Peyer's patch (tissue), 4 donors: ENCODE measurements at places on chromosomes 12 and 14.

- DNase-seq, result no peak
- H3K4me1 ChIP-seq, result no peaks in the 10 kb centered on the region
- H3K27ac ChIP-seq, result no peak overlapping the region
- H3K27me3 ChIP-seq, result no peaks in the 10 kb centered on the region
- no peaks in the 10 kb centered on the region for H3K36me3 ChIP-seq
- no peak overlapping the region for H3K4me3 ChIP-seq
Measured at GRCh38 chr12:118312578-118312977, 60.1 kb downstream of the TAOK3 start.

DNA sequence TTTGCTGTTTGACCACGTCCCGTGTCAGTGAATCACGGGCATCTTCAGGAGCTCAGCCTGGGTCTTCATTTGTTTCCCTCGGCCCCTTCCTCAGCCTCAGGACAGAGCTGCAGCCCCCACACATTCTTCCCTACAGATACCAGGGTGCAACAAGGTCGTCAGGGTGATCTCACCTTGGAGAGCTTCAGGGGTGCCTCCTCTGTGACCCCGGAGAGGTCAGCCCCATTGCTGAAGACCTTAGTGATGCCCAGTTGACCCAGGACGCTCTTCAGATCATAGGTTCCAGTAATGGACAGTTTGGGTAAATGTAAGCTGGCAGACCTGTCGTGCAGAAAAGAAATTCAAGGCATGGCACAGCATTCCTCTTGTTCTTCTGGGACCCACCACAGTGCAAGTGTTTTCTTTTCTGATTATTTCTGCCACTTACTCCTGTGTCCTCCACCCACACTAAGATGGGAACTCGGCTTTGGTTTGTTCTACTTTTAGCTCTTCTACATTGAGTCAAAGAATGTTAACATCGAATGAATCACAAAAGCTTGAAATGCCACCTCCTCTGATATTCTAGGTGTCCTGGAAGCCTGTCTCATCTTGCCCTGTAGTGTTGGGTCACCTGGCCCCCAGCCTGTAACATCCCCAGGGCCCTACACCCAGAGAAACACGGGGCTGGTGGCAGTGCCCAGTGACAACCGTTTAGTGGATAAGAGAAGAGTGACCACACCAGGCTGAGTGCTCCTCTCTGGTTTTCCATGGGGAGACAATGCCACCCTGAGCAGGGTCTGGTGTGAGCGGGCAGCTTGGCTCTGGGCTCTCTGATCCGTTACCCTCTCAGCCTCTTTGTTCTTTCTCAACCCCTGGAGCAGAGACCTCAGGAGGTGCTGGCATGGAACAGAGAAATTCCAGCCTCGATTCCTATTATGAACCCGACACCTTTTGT, 8.8 kb downstream of the SERPINA1 start:
- H3K27ac ChIP-seq, result no peak overlapping the region
- H3K4me1 ChIP-seq, result no peaks in the 10 kb centered on the region
- no peak overlapping the region for H3K4me3 ChIP-seq

- no peak overlapping the region for H3K27ac ChIP-seq
- peaks cover 47% of the 10 kb centered on the region for H3K4me1 ChIP-seq
- H3K36me3 ChIP-seq, result no peaks in the 10 kb centered on the region
- no peak for DNase-seq
- no peaks in the 10 kb centered on the region for H3K27me3 ChIP-seq
Measured at GRCh38 chr14:103116636-103117035, 6.6 kb upstream of the TNFAIP2 start.

GRCh38 chr12:106747973-106748436, 26.5 kb upstream of the RIC8B start:
- no peak overlapping the region for H3K4me3 ChIP-seq
- H3K4me1 ChIP-seq, result no peaks in the 10 kb centered on the region

GRCh38 chr12:53122961-53123468, 19.7 kb downstream of the SOAT2 start:
- H3K4me1 ChIP-seq, result no peaks in the 10 kb centered on the region
- H3K27ac ChIP-seq, result no peak overlapping the region
- H3K27me3 ChIP-seq, result no peaks in the 10 kb centered on the region
- no peak for DNase-seq
- no peak overlapping the region for H3K4me3 ChIP-seq
- no peaks in the 10 kb centered on the region for H3K36me3 ChIP-seq

DNA sequence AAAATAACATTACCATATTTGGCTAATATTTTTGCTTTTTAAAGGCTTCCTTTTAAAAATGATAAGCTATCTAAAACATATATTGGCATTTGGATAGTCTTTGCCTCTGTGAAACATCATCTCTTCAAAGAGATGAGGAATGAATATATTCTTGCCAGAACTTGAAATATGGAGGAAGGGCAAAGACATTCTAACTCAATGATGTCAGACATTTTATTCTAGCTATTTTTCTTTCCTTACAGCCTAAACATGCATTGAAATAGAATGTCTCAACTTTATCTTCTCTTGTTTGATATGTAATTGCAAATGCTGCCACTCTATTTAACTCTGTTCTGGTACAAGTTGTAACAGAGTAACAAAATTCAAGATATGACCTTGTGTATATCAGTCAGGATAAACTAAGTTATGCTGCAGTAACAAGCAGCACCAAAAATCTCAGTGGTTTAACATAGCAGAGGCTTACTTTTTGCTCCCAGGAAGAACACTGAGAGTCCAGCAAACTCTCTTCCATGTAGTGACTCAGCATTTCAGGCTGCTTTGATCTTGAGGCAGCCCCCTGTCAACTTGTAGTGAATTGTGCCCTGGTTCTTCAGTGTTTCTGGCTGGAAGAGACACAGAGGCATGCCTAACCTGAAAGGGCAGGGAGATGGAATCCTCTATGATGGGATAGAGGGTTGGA, 11.0 kb downstream of the IRAK3 start:
- H3K36me3 ChIP-seq, result no peaks in the 10 kb centered on the region
- H3K4me1 ChIP-seq, result no peaks in the 10 kb centered on the region
- H3K27me3 ChIP-seq, result no peaks in the 10 kb centered on the region

DNA sequence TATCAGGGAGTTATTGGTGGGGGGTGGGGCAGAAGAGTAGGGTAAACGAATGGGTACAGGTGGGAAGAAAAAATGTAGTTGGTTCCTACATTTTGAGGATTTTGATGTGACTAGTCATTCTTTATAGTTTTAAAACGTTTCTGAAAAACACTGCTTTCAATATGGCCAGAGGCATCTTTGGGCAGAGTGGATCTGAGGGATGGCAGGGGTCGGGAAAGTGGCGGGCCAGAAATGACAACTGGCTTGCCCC, 527 bp upstream of the ATP23 start:
- DNase-seq, result no peak
- H3K27me3 ChIP-seq, result no peaks in the 10 kb centered on the region
- no peaks in the 10 kb centered on the region for H3K36me3 ChIP-seq
- H3K4me3 ChIP-seq, result peak overlapping the region; percentile 68

DNA sequence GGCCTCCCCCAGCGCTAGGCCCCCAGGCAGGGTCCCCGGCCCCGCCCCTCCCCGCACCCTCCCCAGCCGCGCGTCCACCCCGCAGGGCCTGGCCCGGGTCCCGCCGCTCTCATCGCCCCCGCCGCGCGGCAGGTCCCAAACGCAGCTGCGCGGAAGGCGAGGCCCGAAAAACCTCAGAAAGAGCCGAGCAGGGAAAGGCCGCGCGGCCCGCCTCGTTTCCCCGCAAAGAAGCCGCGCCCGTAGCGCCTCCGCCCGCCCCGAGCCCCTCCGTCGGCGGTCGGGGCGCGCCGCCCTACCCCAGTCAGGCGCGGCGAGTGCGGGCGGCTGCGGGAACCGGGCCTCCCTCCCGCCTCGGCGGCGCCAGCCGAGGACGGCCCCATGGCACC, 324 bp downstream of the POLE start:
- peak overlapping the region; percentile 86 for H3K4me3 ChIP-seq
- H3K27me3 ChIP-seq, result no peaks in the 10 kb centered on the region
- peak overlapping the region; percentile 93 for H3K27ac ChIP-seq
- peaks cover 3% of the 10 kb centered on the region for H3K4me1 ChIP-seq
- peaks cover 13% of the 10 kb centered on the region for H3K36me3 ChIP-seq

DNA sequence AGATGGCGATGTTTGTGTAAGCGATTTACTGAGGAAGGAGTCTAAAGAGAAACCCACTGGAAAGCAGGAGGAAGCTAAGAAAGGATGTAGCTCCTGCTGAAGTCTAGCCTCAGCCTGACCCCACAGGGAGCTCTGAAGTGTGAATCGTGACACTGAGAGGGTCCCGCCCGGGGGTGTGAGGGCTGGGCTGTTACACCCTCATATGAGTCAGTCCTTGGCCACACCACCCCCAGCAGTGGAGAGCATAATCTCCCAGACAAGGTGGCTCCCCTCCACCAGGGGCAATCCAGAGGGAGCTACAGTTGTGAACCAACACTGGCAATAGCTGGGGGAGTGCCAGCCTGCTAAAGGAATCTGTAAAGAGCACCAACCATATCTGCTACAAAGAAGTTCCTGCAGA, 31.5 kb downstream of the SVOP start:
- H3K4me3 ChIP-seq, result no peak overlapping the region
- no peaks in the 10 kb centered on the region for H3K27me3 ChIP-seq
- H3K36me3 ChIP-seq, result no peaks in the 10 kb centered on the region
- H3K4me1 ChIP-seq, result no peaks in the 10 kb centered on the region

GRCh38 chr12:51371295-51371953, 19.8 kb downstream of the GALNT6 start:
- H3K4me3 ChIP-seq, result no peak overlapping the region
- no peaks in the 10 kb centered on the region for H3K36me3 ChIP-seq
- DNase-seq, result no peak
- H3K27me3 ChIP-seq, result no peaks in the 10 kb centered on the region
- H3K4me1 ChIP-seq, result peaks cover 11% of the 10 kb centered on the region

DNA sequence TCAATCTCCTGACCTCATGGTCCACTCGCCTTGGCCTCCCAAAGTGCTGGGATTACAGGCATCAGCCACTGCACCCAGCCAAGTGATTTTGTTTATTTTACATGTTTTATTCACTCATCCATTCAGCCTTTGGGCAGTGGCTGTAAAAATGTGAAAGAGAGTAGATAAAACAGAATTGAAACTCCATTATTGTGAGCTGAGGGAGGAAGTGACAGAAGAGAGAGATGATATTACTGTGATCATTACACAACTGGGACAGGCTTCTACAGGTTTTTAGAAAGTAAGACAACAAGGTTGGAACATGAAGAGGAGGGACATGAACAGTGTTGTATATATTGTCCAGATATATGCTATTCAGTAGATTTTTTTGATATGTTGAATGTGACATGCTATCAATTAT, 25.0 kb downstream of the CREBL2 start:
- no peak overlapping the region for H3K27ac ChIP-seq
- no peaks in the 10 kb centered on the region for H3K4me1 ChIP-seq
- H3K27me3 ChIP-seq, result no peaks in the 10 kb centered on the region

DNA sequence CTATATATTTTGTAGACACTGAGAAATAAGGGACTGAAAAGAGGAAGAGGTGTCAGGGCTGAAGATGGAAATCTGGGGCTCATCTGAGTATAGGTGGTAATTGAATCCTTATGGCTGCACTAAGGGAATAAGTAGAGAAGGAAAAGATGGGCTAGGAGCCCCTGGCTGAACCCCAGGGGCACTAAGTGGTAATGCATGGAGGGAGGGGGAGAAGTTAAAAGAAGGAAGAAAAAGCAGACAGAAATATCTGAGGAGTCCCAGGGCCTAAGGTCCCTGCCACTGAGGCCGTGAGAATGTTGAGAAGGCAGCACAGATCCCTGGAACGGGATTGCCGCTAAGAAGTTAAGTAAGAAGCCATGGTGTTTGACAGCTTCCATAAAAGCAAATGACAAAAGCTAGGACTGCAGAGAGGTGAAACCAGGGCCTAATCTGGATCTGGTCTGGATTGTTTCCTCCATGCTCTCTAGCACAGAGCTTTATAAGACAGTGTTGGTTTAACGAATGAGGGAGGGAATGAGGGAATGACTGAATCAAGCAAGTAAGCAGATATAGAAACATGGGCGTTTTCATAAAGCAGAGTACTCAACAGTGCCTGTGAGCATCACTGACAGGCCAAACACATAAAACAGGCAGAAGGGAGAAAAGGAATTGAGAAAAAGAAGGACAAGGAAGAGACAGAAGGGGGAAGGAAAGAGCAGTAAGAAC, 92.9 kb downstream of the HMGA2 start:
- H3K4me3 ChIP-seq, result no peak overlapping the region
- no peaks in the 10 kb centered on the region for H3K27me3 ChIP-seq
- DNase-seq, result no peak

DNA sequence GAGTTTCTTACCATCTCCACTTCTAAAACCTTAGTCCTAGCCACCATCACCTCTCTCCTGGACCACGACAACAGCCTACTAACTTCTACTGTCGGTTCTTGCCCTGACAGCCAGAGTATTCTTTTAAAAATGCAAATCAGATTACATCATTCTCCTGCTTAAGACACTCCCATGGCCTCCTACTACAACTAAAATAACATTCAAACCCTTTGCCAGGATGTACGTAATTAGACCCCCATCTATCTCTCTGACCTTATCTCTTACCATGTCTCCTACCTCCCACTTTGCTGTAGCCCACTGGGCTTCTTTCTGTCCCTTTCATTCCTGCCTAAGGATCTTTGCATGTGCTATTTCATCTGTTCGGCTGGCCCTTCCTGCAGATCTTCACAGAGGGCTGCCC, 27.6 kb downstream of the TRIM9 start:
- H3K27me3 ChIP-seq, result no peaks in the 10 kb centered on the region
- H3K27ac ChIP-seq, result no peak overlapping the region
- no peak overlapping the region for H3K4me3 ChIP-seq
- H3K36me3 ChIP-seq, result no peaks in the 10 kb centered on the region
- DNase-seq, result no peak

DNA sequence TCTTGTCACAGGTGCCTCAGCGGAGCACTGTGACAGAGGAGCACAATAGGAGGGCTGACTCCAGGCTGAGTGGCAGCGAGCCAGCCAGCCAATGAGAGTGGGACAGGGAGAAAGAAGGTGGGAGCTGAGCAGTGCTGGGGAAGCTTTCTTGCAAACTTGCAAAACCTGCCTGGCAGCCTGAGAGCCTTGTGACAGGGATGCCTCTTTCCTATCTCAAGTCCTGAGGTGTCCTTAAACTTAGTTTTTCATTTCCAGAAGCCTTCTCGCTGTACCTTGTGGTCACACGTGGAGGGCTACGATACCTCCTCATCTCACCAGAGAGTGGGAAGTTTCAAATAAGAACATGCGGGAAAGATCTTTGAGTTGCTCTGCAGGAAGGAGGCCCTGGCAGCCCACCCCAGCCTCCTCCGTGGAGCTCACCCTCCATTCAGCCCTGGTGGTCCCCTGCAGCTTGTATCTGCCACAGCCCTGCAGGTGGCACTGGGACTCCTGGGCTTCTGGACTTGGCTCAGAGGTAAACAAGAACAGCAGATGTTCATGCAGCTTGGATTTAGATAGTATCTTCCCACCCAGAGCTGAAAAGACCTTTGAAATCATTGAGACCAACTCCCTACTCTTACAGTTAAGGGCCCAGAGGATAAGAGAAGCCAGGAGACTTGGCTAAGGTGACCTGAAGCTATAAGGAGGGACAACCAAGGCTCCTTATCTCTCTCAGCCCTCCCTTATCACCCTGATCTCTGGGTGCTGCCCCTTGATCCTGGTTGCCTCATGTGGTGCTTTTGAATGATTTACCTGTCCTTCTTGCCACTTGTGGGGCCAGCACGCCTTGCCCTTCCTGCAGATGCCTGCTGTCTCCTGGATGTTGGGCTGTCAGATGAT, 153.5 kb upstream of the MAX start:
- peaks cover 4% of the 10 kb centered on the region for H3K4me1 ChIP-seq
- DNase-seq, result peak; percentile 83
- H3K27me3 ChIP-seq, result no peaks in the 10 kb centered on the region
- no peaks in the 10 kb centered on the region for H3K36me3 ChIP-seq
